ENCODE measurements at places on chromosomes 3 and 15.

GRCh38 chr3:76107935-76108570 lies 322.7 kb upstream of the ZNF717 start:
- no peak for DNase-seq

GRCh38 chr3:66483409-66483906 lies 17.4 kb downstream of the LRIG1 start:
- DNase-seq = no peak

DNA sequence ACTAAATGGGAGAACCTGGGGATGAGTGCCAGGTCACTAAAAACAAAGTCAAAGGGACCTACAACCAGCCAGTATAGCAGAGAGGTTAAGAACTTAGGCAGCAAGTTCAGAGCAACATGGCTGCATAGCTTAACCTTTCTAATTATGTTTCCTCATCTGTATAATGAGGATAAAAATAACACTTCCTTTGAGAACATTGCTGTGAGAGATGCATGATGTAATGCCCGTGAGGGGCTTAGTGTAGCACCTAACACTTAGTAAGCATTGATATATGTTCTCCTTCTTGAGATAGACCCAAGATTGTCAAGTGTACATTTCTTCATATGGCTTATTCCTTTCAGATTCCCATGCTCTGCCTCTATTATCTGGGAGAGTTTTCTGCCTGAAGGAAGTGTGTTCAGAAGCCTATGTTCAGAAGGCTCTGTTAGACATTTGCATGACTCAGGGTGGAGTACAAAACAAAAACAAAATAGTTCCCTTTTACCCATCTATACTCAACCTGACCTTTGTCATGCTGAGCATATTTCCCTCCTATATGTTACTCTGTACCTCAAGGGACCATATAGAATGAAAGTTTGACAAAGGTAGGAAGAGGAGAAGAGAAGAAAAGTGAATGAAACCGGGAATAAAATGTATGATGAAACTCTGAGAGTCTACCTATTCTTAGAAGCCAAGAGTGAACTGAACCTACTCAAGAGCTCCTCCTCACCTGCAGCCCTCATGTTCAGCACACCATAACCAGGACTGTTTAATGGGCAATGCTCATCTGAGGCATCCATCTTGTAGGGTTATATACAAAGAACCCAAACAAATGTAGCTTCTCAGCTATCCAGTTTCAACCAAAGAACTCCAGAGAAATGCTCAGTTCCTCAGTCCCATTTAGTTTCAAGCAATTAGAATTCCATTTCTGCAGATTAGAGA lies 70.7 kb upstream of the KCNMB2 start:
- no peak for DNase-seq

DNA sequence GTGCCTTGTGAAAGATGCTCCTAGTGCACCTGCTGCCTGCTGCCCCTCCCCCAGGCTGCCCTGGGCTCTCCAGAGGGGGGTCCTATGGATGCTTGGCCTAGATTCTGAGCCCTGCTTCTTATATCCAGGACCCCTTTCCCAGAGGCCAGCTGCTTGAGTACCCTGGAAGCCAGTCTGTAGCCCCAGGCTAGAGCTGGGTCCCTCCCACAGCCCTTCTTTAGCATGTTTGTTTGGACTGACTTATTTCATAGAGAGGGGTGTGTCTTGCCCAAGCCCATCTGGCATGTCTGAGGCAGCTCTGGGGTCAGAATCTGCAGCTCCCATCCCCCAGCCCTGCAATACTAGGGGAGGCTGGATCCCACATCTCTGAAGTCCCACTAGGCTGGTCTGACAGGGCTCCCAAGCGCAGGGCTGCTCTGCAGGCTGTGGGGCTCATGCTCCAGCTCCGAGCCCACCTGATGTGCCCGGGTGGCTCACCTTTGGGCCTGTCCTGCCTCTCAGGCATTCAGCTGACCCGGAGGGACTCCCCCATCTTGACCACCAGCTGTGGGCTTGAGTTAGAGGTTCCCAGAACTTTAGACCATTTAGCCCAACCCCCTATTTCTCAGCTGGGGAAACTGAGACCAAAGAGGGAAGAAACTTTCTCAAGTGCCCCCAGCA lies 3.1 kb downstream of the CHRNB4 start:
- no peak for DNase-seq

DNA sequence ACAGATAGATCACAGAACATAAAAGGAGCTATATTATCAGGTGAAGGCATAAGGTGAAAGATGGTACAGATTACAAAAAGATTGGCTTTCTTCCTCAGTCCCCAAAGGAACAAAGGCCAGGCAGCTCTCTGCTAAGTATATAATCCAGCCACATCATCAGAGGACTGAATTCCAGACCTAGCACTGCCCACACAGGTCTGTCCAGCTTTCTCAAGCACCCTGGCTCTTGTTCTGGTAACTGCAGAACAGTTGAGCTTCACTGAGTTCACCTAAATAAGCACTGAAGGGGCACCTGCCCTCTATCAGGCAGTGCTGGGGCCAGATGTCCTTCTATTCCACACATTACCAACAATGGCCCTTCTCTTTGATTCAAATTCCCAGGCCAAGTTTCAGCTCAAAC lies 6.3 kb downstream of the DUOXA1 start:
- DNase-seq = no peak

DNA sequence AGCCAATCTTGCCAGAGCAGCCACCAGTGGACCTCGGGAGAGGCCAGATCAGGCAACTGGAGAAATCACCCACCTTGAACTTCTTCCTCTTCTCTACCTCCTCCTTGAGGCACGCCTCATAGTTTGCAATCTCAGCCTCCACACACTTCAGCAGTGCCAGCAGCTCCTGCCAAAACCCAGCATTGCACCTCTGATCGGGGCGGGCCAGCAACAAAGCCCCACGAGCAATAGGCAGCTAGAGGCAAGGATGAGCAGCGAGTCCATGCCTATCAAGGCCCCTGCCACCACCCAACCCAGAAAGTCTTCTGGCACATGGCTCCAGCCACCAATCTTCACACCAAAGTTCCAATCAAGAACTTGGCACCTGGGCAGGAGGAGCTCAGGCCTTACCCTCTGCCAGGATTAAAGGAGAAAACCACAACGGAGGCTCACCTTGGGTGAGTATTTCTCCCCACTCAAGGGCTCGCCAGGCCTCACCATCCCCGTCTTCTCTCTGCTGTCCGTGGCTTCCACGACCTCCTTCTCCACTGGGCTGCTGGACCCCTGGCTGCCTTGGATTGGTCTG lies 42.1 kb downstream of the SEMA3G start:
- DNase-seq = no peak

DNA sequence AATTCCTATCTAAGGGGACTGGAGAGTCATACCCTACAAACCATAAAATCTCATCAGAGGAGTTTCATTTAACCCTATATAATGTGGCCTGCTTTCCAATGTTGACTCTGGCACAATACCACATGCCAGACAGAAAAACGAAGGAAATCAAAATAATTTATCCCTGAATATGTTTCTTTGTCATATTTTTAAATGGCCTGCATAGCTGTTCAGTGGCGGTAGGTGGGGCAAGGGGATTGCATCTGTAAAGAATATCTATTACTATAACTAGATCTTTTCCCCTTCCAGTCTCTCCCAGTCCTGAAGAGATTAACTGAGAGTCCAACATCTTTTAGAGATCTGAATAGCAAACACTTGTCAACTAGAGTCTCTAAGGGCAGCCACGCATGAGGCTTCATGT lies 278.1 kb upstream of the CTNNB1 start:
- DNase-seq = no peak

DNA sequence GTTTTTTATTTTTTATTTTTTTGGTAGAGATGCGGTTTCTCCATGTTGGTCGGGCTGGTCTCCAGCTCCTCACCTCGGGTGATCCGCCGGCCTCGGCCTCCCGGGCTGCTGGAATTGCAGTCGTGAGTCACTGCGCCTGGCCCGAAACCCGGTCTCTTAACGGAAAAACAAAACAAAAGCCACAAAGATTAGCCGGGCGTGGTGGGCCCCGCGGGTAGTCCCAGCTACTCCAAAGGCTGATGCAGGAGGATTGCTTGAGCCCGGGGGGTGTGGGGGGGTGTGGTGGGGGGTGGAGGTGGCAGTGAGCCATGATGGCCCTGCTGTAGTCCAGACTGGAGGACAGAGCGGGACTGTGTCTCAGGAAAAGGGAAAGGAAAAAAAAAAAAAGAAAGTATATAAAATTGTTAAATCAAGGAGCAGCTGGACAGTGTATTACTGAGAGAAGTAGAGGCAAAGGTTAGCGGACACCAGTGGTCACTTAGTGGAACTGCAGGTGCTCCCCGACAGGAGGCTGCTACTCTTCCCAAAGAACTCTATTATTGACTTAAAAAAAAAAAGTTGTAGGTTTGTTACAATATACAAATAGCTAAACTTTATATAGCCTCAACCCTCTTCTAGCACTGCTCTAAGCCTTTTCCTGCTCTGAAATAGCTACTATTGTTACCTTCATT lies 30.3 kb upstream of the TUBGCP5 start:
- DNase-seq = no peak

GRCh38 chr3:69178838-69179739 lies 56.7 kb upstream of the LMOD3 start:
- no peak for DNase-seq

DNA sequence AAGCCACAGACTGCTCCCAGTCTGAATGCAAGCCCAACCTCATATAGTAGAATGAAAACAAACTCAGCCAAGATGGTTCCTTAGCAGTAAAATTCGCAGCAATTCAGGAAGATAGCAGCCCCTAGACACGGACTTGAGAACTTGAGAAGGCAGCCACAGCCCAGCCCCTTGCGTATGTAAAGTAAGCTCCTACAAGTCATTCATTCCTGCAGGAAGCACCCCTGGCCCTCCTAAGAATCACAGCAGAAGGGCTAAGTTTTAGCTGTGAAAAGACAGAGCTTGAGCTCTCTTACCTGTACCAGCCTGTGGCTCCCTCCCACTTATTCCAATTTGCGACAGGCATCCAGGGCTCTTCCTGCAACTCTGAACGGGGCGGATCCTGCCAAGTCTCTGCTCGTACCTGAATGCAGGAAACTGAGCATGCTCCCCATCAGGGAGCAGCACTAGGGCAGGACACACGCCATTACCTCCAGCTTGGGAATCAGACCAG lies 136.4 kb downstream of the MAGI1 start:
- no peak for DNase-seq

DNA sequence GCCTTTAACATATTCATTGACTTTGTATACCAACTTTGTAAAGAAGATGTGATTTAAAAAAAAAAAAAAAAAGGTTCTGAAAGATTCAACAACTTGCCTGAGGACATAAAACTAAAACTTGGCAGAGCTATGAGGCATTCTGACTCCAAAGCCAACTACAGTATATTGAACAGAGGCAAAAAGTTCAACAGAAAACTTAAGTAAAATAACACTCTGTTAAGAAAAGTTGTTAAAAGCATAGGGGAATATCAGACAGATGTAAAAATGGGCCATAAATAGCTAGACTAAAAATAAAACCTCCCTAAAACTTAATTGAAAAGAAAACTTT lies 23.4 kb downstream of the GOLIM4 start:
- DNase-seq = no peak

DNA sequence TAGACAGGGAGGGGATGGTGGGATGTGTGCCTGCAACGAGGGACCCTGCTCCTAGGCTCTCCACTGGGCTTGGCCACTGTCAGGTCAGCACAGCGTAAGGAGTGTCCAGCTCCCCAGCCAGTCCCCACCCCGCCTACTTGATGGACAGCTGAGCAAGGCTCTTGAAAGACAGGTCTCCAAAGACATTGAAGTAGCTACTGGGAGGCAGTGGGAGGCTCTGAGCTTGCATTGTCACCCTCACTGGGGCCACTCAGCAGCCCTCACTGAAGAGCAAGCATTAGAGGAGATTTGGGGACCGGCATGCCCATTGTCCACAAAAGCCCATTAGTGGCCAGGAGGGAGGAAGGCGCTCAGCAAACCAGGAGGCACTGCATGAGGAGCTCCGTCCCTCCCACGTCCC lies 146.5 kb downstream of the MEGF11 start:
- DNase-seq = no peak

DNA sequence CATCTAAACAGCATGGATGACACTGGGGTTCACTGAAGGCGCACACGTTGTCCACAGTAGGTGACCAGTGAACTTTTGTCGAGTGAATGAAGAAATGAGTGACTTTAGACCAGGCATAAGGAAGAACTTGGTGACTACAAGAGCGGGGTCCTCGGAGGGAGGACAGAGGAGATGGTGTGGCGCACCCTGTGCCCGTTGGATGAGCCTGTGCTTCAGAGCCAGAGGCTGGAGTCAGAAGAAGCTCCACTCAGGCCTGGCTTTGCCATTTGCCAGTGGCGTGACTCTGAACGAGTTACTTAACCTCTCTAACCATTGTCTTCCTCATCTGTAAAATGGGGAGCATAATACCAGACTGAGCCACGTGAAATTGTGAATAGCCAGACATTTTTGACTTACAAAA lies 42.2 kb downstream of the MUC4 start:
- DNase-seq = no peak

- DNase-seq = no peak
These were observed 122.5 kb upstream of the ST8SIA2 start for GRCh38 chr15:92271179-92271578.

- no peak for DNase-seq
These were observed 62.9 kb downstream of the RPLP1 start for GRCh38 chr15:69515508-69515907.

DNA sequence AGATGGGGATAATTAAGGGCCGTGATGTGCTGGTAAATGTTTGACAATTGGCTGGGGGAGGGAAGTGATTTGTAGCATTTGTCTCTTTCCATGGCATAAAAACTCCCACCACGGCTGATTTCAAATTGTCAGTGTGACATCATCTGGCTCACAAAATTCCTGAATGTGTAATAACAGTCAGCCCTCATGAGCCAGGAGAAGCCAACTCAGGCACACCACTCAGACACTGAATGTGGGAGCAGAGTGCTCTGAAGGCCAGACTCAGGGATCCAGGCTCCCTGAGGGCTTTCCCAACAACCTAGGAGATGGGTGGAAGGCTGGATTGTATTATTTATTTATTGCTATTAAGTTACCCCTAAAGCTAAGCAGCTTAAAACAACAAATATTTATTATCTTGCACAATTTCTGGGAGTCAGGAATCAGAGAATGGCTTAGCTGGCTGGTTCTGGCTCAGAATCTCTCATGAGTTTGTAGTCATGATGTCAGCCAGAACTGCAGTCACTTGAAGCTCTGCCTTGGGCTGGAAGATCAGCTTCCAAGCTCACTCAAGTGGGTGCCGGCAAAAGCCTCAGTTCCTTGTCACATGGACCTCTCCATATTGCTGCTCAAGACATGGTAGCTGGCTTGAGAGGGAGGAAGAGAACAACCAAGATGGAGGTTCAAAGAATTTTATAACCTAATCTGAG lies 6.5 kb upstream of the CPEB1 start:
- DNase-seq = no peak

GRCh38 chr3:53845103-53845880 lies 927 bp downstream of the CHDH start:
- no peak for DNase-seq

GRCh38 chr15:56906766-56907165 lies 11.7 kb upstream of the TCF12 start:
- DNase-seq = no peak

GRCh38 chr15:28983432-28984311 lies 97.9 kb downstream of the APBA2 start:
- DNase-seq = no peak

DNA sequence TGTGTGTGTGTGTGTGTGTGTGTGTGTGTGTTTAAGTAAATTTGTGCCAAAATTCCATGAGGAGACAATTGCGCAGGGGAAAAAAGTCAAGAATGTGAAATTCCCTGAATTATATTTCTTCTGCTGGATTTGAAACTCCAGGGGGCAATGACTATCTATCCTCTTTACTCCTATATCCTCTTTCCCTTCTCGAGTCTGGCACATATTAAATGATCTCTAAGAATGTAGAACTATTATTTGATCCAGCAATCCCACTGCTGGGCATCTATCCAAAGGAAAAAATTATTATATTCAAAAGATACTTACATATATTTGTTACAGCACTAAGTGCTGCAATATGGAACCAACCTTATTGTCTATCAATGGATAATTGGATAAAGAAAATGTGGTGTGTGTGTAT lies 350.1 kb upstream of the ADAMTS9 start:
- DNase-seq = no peak

Data from activated T-helper 1 cell treated with anti-CD3 and anti-CD28 coated beads, Interleukin-2, amount 50 U/mL, for 16 hours (primary cell).